Activated gamma-delta T cell treated with anti-CD3 and anti-CD28 coated beads, Interleukin-2, amount 50 U/mL, for 16 hours (primary cell): ENCODE measurements at places on chromosomes 4 and X.

DNA sequence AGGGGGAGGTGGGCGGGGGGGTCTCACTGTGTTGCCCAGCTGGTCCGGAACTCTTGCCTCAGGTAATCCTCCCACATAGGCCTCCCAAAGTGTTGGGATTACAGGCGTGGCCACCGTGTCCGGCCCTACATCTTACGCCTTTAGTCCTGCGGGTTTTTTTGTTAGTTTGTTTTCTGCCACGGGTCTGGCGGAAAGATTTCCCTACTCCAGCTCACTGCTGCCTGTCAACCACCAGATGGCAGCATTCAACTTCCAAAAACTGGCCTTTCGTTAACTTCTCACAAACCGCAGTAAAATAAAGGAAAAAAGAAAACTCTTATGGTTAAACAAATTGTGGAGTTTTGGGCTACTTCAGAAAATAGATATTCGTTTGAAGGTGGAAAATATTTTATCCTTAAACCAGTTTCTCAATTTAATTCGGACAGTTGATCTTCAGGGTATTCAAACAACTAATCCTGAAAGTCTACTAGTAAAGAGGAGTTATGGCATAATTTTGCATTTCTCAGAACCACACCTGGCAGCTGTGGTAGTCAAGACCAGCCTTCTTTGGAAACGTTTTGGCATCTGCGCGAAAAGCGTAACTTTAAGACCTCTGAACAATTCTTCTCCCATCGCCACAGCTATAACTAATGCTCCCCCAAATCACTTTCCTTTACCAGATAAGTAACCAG is 41.1 kb downstream of the LUZP4 start:
- DNase-seq, result no peak

DNA sequence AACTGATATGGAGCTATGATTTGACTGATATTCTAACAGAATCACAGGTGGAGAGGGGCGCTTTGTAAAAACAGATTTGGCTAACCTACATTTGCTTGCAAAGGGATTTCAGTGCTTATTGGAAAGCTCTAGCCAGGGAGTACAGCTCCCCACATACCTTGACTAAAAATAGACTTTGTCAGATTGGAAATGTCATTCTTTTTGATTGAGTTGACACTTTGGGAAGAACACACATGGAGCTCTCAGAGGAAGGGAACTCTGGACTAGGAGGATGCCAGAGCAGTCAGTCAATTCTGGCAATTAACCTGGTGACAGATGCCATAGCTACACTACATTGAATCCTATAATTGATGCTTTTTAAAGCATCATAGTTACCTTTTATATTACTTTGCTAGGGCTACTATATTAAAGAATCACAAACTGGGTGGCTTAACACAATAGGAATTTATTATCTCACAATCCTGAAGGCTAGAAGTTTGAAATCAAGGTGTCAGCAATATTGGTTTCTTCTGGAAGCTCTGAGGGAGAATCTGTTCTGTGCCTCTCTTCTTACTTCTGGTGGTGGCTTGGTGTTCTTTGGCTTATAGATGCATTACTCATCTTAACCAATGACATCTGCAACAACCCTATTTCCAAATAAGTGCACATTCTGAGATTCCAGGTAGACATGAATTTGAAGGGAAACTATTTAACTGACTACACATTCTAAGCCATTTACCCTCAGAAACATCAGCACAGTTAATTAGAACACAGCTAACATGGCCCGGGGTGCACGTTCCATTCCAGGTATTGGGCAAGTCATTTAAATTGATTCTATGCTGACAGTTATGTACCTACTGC is 8.4 kb upstream of the HERC3 start:
- DNase-seq, result no peak

DNA sequence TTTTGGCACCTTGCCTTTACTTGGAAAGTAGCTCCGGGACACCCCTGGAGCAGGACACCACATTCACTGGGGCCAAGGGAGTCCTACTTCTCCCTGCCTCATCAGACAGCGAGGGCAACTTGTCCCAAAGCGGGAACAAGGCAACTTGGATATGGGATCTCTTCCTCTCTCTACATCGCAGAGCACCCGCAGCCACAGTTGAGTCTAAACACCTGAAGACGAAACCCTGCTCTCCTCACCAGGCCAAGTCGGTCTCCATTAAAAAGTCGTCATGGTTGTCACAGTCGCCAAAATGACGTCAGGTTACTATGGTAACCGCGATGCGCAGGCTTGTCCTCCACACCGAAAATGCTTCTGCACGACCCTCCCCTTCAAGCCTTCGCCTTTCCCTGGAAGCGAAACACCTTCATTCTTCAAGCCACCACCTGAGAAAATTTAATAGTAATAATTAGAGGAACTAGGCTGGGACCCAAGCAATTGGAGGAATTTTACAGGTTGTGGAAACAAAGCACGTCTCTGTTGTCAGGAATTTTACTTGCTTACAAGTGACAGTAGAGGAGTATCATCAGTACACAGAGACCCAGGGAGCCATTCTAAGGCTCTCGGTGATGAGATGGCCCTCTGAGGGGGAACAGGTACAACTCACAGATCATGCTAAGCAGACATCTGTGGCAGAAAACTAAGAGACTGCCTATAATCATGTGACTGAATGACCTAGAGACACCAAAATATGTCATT is 30.5 kb upstream of the TCEAL4 start:
- DNase-seq, result peak; percentile 26

GRCh38 chr4:147103403-147103946 is 157.8 kb upstream of the TTC29 start:
- DNase-seq, result no peak
